ENCODE measurements at places on chromosomes 1 and 21. TPM values are rescaled to one million over a fixed set of nuclear protein-coding genes. Genes with fewer than 3 reads are reported as not detected.

Gene IGFN1
- polyA plus RNA-seq: 1.5 TPM

Gene SLC9C2
- polyA plus RNA-seq: 0.14 TPM

- no peak for DNase-seq
Measured at GRCh38 chr1:201740670-201741111, 88.3 kb upstream of the IPO9 start.

- DNase-seq: no peak
Measured at GRCh38 chr1:54352755-54353154, 53.4 kb downstream of the SSBP3 start.

- DNase-seq: no peak
Measured at GRCh38 chr21:37075214-37075770, 2.2 kb downstream of the TTC3 start.

DNA sequence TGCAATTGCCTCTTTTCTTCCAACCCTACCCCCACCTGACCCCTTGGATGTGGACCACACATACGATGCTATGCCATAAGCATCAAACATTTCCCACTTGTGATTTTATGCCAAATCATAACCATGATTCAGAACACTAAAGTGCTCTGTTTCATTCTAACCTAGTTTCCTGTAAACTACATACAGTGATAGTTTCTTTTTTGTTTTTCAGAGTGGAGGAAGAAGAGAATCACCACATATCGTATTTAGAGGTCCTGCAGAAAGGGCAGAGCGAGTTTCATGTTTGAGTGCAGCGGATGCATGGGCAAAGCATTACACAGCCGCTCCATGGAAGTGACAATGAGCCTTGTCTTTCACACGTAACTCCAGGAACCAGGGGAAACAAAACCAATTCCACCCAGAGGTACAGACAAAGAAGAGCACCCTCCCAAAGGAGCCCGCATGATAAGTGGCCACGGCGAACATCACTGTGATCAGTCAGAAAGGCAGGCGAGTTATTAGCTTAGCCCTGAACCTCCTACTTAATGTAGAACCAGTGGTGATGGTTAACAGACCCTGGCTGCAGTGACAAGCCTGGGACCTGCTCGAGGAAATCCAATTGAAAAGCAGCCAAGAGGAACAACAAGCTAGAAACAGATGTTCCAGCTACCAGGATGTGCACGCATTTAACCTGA is 64.0 kb upstream of the ZNF281 start:
- no peak for DNase-seq

- no peak for DNase-seq
Measured at GRCh38 chr1:41813226-41813625, 105.5 kb downstream of the HIVEP3 start.

- DNase-seq: no peak
Measured at GRCh38 chr1:230333590-230334446, 92.3 kb downstream of the PGBD5 start.

DNA sequence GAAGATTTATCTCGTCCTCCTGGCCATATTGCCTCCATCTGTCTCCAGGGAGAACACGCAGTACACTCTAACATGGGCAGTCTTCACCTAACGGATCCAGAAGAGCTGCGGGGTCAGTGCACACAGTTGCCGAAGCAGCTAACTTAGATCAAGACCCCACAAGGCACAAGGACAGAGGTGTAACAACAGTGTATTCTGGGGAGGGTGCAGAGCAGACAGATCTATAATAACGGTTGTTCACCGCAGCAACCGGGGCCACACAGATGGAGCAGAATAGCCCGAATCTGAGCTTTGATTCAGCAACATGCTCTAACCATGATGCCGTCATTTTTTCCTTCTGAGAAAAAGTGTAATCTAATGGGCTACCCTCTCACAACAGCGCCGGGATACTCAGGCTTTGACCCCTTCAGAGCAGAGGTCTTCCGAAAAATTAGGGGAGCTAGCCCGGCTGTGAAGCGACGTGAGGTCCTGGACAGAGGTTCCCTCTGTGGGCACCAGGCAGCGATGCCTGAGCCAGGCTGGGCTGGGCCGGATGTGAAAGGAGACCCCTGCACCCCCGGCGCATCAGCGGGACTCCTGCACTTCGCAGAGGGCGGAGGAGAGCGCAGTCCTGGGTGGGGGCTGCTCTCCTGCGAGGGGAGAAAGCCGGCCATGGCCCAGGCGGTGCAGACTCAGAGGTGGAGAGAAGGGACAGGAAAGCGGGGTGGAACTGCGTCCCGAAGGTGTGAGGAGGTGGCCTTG is 57.5 kb downstream of the BCL9 start:
- DNase-seq: peak; percentile 70

DNA sequence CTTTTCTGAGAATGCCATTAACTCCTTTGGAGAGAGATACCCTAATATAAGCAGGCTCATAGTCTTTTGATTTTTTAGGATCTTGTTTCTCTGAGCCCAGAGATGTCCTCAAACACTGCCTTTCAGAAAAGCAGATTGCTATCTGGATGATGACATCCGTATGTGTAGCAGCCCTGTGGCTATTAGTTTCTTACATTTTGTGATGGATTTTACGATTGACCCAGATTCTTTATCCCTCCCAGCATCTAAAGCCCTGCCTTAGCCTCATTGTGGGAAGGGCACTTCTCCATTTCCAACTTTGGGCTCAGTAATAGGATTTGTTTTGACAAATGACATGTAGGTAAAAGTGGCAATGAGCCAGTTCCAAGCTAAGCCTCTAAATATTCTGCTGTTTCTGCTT is 300.3 kb downstream of the TTLL7 start:
- DNase-seq: no peak

- no peak for DNase-seq
Measured at GRCh38 chr1:13826009-13826408, 126.0 kb downstream of the PRDM2 start.

DNA sequence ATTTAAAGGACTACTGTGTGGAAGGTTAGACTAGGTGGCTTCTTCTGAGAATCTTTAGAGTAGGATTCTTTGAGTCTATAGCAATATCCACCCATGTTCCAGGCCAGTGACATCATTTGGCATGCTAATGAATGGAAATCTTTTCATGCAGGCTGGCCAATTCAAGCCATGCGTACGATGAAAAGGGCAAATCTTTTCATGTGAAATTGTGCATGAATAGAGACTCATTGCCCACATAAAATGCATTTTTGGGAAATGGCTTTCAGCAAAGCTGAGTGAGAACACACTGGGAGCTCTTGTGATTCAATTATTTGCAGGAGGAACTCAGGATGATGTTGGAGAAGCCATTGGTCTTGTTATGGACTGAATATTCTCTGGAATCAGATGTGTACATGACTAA is 324.9 kb upstream of the DAB1 start:
- DNase-seq: no peak
